ENCODE measurements at places on chromosomes 4 and X.

DNA sequence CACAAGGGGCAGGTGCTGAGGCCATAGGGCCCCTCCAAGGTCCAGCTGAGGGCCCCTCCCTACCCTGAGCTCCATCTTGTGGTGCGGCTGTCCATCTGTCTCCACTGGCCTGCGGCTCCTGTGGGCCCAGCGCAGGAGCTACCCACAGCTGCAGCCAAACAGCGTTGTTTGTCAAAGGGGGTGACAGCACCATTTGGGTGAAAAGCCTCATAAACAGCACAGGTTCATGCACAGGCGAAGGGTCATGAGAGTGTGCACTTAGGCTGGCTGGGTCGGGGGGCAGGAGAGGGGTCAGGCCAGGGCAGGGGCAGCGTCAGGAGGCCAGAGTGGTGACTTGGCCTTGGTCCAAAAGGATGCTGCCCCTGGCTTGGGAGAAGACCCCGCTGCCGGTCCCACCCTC, 32.3 kb downstream of the BLOC1S4 start:
- DNase-seq, result no peak

DNA sequence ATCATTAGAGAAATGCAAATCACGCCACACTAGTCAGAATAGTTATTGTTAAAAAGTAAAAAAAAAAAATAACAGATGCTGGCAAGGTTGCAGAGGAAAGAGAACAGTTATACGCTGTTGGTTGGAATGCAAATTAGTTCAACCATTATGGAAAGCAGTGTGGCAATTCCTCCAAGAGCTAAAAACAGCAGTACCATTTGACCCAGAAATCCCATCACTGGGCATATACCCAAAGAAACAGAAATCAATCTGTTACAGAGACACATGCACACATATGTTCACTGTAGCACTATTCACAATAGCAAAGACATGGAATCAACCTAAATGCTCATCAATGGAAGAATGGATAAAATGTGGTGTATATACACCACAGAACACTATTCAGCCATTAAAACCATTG, 388.7 kb upstream of the FMR1 start:
- no peak for DNase-seq

DNA sequence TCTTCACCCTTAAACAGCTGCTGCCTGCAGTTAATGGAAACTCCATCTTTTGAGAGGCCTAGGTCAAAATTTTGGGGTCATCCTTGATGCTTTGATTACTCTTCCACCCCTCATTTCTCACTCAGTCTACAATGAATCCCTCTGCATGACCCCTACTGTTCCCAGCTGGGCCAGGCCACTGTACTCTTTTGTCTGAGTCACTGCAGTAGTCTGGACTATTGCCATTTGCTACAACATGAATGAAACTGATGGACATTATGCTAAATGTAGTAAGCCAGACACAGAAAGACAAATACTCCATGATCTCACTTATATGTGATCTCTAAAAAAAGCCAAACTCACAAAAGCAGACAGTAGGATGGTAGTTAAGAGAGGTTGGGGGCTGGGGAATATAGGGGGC, 28.3 kb downstream of the STK32B start:
- no peak for DNase-seq

DNA sequence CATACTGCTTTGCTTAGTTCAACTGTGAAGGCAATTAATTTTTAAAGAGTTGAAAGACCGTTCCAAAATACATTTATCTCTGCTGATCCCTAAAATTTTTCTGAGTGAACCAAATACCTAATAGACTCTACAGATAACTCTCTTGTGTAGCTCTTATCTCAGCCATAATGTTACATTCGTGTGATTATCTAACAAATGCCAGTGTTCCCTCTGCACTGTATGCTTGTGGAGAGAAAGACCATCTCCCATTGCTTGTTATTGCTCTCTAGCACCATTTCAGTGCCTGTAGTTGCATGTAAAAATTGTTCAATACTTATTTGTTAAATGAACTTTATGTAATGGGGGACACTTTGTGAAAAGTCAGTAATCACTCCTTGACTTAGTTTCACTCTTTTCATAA, 81.3 kb upstream of the ATOH1 start:
- DNase-seq, result no peak

GRCh38 chrX:150984169-150984824, 1.2 kb downstream of the HMGB3 start:
- DNase-seq, result peak; percentile 32

DNA sequence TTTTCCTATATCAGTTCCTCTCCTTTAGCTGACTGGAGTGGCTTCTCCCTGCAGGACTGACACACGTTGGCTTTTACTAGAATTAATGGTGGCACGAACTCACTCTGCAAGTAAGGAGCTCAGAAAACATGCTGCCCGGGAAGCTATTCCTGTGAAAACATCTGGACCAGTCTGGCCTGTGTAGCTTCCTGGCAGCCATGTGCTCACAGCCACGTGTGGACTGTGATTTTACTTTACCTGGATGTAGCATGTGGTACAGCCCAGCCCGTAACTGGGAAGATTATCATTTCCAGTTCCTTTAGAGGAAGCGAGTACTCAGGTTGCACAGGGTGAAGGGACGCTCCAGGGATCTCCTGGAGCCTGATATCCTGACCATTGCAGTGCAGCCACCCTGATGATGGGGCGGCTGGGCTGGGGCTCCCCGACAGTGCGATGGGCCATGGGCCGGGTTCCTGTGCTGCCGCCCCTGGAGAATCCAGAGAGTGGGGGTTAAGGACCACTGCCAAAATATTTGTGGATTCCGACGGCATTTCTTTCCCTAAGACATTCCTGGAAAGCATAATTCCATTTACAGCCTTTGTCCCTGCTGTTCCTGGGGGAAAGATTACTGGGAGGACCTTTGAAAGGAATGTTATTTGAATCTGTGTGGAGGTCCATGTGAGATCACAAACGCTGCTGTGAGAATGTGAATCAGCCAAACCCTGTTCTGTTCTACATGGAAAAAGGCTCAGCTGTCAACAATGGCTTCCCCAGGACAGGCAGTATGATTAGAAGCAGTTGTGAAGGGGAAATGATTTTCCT, 35.0 kb downstream of the PROM1 start:
- DNase-seq, result no peak

- no peak for DNase-seq
These were observed 4.1 kb downstream of the PCSK1N start for GRCh38 chrX:48831136-48831908.

DNA sequence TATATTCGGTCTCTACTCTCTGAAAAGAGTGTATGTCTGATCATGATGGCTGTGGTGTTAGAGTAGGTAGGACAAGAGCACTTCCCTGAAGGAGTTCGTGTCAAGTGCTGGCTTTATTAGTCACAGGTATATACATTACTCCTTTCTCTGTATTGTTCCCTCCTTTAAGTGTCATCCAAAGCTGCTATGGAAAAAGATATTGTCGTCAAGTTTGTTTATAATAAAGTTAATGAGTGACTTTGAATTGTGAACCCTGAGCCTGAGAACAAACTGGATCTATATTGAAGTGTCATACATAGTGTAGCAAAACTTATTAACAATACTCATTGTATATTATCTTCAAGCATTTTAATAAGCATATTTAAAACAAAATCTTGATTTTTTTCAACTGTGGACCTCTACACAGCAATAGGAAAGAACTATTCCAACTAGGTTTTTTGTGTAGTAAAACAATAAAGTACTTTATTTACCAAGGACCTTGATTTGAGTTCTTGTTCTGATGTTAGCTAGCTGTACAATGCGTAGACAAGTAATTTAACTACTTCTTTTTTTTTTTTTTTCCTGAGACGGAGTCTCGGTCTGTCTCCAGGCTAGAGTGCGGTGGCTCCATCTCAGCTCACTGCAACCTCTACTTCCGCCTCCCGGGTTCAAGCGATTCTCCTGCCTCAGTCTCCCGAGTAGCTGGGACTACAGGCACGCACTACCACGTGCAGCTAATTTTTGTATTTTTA, 177.7 kb downstream of the RAPGEF2 start:
- no peak for DNase-seq

- DNase-seq, result no peak
These were observed 25.5 kb downstream of the TBC1D19 start for GRCh38 chr4:26609391-26609790.

DNA sequence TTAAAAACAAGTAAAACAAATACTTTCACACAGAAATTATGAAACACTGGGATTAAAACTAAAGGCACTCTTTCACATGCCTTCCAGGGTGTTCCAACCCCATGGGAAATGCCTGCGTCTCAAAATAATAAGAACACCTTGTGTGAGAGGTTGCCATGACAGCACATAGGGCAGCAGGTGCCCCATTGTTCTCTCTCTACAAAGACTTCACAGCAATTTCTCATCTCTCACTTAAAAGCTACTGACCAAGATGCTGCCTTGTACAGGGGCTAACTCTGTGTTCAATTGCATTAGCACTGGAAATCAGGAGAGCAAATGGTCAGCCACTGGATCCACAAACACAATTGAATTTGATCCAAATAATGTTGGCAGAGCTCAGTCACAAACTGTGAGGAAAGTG, 102.5 kb upstream of the GALNTL6 start:
- no peak for DNase-seq

DNA sequence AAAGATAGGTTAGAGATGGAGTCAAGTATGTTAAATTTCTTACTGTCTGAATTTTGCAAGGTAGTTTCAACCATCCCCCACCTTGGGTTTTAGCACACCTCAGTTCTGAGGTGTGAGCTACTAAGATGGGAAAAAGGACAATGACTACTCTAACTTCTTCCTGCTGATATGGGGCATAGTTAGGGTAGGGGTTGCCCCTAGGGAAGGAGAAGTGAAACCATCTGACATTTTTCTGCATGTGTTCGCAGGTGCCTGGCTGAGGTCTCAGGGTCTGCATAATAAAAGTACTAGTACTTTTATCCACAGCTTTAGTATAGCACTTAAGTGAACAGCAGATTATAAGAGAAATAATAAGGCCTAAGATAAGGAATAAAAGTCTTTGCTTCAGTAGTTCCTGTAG, 129.5 kb upstream of the CYSLTR1 start:
- DNase-seq, result no peak

Measured in activated T-cell treated with anti-CD3 and anti-CD28 coated beads, Interleukin-2, amount 50 U/mL, for 48 hours (primary cell).